ENCODE measurements at places on chromosomes 16 and 17.

DNA sequence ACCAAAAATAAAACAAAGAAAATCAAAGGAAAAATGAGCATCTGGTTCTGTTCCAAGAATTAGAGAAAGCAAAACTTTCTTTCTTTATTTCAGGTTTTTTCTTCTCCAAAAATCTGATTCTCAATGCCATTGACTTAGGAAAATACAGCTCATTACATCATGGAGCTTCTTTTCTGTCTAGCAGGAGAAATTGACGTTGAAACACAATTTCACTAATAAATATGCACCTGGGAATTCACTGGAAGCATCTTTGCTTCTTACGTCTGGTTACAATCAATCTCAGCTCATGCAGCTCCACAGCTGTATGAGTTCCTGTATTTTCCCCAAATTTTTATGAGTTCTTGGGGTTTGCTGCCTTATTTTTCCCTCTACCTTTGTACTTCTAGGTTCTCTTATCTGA is 1568.6 kb upstream of the GOT2 start:
- DNase-seq: no peak

DNA sequence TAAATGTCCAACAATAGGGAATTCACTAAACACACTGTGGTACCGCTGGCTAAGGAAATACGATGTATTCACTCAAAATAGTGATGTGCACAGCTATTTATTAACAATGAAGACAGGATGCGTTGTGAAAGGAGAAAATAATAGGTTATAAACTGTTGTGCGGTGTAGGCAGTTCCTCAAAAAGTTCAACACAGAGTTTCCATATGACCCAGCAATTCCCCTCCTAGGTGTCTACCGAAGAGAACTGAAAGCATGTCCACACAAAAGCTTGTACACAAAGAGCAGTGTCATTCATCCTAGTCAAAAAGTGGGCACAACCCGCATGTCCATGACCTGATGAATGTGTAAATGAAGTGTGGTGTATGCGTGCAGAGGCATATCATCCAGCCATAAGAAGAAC is 1.2 kb upstream of the CES1 start:
- DNase-seq: no peak

DNA sequence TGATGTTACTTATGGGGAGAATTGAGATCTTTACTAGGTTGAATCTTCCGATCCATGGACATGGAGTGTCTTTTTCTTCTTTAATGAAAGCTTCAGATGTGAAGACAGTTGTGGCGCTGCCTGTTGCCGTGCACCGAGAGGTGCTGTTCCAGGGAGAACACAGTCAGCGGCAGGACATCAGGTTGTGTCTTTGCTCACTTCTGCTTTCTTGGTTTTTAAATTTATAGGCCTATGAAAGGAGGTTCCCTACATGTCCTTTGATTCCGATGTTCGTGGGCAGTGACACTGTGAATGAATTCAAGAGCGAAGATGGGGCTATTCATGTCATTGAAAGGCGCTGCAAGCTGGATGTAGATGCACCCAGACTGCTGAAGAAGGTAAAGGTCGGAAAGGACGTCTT is 49.8 kb downstream of the SEC14L1 start:
- no peak for DNase-seq

DNA sequence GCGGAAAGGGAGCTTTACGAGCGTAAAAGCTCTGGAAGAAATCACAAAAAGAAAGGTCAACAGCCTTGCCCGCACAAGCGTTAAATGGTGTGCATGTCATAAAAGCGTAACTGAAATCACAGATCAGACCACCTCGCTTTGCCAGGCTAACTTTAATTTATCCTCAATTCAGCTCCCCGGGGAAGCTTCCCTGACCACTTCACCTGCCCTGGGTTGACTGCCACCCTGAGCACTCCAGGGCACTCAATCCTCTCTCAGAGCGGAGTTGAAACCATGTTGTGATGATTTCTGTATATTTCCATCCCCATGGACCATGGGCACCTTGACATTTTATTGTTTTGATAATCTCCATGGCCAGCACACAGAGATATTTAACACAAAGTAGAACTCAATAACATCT is 16.1 kb upstream of the NAGS start:
- no peak for DNase-seq

GRCh38 chr17:29384901-29385300 is 5.3 kb upstream of the TAOK1 start:
- no peak for DNase-seq
